ENCODE measurements at places on chromosomes 12 and 14.

DNA sequence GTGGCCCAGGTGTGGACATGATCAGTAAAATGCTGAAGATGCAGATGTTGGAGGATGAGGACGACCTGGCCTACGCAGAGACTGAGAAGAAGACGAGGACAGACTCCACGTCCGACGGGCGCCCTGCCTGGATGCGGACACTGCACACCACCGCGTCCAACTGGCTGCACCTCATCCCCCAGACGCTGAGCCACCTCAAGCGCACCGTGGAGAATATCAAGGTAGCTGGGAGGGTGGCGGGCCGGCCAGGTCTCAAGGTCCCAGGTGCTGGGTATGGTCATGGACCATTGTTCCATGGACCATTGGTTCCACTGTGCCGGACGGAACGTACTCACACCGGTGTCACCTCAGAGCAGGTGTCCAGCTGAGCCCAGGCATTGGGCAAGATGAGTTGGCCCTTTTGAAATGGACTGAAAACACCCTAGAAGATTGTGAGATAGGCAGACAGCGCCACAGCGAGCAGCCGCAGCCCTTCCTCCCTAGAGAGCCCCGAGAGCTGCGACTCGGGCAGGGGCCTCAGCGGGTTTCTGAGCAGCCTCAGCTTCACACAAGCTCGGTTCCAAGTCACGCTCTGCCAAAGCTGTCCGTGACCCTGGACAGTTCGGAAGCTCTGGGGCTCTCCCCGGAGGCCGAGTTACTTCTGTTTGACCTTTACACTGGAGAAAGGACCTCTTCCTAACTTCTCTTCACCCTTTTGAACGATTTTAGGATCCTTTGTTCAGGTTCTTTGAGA is 38.9 kb downstream of the HSP90AA1 start:
- no peak for DNase-seq

GRCh38 chr12:57875753-57876547 is 29.4 kb upstream of the CTDSP2 start:
- no peak for DNase-seq

GRCh38 chr12:88035907-88036289 is 6.7 kb upstream of the C12orf50 start:
- DNase-seq: no peak

DNA sequence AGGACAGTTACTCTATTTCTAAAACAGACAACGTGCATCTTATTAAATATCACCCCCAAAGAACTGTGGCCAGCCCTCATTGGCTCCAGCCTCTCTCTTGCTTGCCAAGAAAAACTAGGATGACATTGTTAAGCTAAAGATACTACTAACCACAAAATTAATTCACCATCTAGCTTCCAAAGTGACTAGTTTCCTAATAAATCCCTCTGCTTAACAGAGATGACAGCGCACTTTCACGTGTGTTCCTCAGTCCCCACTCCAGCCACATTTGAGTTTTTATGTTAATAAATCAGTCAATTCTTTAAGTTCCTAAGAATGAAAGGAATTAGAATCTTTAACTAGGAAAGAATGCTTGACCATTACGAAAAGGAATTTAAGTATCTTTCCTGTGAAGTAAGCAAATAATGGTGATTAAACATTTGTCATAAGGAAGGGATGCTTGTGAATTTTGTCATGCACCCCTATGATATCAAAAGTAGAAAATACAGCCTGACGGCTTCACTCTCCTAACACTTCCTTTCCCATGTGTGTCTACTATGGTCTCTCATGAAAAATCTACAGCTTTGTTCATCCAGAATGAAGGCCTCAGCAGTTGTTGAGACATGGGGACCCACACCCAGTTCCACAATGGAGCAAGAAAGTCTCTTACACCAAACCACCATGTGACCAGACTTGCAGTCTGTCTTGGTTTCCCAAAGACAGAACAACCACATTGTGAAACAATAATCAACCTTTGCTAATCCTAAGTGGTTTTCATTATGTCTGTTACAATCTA is 8.1 kb downstream of the CORO1C start:
- no peak for DNase-seq

- no peak for DNase-seq
Observed at GRCh38 chr12:115761784-115762183, 515.7 kb downstream of the MED13L start.

DNA sequence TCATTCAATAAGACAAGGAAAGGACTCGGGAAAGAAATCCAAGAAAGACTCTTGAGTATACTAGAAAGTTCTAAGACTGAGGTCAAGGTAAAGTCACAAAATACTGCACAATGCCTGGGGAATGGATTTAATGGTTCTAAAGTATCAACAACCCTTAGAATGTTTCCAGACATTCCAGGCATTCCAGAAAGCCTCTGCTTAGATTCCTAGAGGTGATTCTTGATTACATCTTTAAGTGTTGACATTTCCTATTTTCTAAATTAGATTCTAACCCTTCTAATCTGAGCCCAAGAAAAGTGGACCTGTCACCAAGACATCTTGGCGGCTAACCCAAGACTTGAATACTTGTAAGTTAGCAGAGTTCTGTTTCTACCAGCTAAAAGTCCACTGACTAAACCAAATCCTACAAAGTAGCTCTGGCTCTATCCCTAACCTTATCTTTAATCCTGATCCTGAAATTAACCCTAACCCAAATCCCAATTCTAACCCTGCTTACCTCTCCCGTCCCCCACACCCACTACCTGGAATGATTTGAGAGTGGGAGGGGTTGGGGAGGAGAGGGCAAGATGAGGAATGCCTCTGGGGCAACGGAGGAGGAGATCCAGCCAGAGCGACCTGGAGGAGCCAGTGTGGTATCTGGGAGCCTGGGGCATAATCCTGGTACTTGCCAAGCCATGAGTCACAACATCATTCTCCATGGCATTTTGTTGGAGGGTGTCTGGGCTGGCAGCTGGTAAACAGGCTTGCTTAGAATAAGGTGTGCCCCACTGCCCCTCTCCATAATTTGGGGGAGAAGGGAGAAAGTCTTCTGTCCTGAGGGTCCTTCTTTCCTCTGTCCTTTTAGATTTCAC is 93.4 kb upstream of the HOXC13 start:
- DNase-seq: no peak

DNA sequence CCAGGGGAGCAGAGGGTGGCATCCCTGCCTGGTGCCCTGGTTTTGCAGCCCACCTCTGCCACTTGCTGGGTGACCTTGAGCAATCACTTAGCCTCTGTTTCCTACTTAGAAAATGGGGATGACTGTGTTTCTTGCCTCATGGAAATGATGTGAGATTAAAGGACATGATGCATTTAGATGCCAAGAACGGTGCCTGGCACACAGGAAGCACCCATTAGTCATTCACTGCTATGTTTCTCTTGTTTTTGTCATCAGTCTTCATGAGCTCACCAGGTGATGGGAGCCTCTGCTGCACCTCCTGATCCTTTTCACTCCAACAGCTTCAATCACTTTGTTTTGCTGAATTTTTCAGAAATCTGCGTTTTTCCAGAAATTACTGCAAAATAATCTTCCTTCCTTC is 23.6 kb upstream of the ATF1 start:
- DNase-seq: no peak

Data from activated CD4-positive, alpha-beta T cell treated with anti-CD3 and anti-CD28 coated beads for 1 hour (primary cell).